ENCODE measurements at places on chromosomes 5 and 9.

- no peak for DNase-seq
Observed at GRCh38 chr9:126953041-126953809, 38.6 kb downstream of the RALGPS1 start.

DNA sequence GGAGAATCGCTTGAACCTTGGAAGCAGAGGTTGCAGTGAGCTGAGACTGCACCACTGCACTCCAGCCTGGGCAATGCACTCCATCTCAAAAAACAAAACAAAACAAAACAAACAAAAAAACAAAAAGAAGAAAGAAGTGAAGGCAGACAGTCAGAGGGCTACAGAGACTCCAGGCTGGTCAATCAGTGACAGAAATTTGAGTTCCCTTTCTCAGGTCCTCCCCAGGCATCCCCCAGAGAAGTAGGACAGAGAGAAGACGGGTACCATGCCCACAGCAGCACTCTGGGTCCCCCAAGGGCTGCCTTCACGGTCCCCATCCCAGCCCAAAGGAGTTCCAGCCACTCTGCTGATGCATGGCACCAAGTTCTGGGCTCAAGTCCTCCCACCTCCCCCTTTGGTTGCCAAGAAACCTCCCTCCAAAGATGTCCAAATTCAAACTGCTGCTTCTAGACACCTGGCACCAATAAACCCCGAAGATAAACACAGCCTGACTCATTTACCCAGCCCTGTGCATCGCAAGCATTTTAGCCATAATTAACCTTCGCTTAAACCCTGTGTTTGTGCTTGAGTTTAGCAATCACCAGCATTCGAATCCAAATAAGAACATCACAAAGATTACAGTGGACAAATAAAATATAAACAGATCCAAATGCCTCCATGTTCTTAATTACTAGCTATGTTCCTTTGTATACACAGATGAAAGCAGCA is 24.0 kb downstream of the SEMA4D start:
- peak; percentile 79 for DNase-seq

DNA sequence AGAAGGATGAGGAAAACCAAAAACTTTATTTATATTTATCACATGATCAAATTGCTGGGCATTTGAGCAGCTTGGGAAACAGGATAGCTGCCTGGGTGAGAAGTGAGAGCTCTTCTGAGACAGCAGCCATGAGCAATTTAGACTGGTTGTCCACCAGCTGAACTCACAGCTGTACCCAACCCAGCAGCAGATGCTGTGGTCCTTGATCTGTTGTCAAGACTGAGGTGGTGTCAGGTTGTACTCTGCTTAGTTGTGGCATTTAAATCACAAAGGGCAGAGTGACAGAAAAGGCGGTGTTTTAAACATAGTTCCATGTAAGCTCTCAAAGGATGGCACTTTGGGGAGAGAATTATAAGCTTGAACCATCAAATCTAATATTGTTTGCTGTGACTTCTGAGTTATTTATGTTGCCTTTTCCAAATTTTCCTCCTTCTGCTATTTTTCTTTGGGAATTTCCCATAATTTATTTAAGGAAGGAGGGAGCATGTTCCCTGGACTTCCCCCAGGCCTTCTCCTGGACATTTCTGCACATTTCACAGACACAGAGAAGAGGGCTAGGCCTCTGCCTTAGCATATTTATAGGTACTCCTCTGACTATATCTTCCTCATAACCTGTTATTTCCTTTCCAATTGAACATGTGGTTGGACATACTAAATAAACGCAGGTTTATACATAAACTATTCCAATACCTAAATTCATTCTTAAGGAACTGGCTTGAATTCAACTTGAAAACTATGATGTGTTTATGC is 117.7 kb upstream of the FER start:
- no peak for DNase-seq

DNA sequence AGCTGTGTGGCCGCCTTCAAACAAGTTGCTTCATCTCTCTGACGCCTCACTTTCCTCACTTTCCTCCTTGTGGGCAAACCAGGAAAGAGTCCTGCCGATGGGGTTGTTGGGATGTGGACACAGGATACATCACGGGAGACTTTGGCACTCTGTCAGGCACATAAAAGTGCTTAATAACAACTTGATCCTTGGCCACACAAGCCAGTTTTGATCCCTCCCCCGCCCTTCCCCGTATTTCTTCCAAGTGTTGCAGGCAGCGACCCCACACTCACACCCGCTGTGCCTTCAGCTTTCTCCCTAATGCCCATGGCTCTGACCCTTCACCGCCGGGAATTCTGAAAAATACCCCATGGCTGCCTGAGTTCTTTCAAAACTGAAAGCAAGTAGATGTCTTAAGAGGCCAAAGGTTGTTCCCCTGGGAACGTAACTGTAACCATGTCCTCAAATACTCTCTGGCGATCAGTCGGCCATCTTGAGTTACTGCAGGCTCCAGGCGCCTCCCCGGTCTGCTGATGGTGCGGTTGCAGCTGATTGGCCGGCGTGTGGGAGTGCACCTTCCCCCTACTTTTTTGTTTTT is 59.8 kb downstream of the ARHGEF37 start:
- DNase-seq = no peak

- DNase-seq = no peak
Observed at GRCh38 chr5:51598026-51598425, 214.8 kb downstream of the ISL1 start.

- no peak for DNase-seq
Observed at GRCh38 chr5:31361234-31361633, 167.7 kb downstream of the CDH6 start.

- DNase-seq = no peak
Observed at GRCh38 chr5:73917433-73917832, 291.4 kb downstream of the ARHGEF28 start.

GRCh38 chr9:70054521-70054920 is 10.9 kb downstream of the MAMDC2 start:
- DNase-seq = no peak

- no peak for DNase-seq
Observed at GRCh38 chr9:106773750-106774149, 89.2 kb upstream of the ZNF462 start.

DNA sequence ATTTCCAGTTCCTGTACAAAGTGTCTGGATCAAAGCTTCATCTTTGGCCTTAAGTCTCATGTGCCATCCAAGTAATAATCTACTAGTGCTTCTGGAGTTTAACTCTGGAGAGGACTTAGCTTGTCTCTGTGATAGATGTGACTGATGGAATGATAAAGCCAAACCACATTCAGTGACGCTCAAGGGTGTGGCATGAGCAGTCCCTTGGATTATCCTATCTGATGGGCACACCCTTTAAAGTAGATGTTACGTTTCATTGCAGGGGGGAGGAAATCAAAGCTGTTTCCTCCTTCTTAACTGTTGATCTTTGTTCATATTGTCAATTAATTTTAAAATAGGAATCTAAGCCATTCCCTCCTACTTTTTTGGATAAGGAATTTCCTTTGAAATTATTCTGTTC is 8.5 kb upstream of the EGFLAM start:
- DNase-seq = no peak

DNA sequence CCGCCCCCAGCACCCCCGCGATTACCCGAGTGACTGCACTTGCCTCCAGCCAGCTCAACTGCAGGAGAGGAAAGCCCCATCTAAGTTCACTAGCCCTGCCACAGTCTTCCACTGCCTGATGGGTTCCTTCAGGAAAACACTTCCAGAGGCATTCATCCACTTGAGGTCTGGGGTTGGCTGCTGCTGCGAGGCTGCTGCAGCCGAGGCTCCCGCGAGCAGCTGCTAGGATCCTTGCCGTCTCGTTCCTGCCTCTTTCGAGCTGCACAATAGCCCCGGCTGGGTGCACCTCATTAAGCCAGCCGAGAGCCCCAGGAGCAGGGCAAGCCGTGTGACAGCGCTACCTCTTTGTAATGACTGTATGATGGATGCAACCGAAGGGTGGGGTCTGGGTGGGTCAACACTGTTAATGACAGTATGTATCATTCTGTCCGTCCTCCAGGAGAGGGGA is 24.2 kb upstream of the ELAVL2 start:
- no peak for DNase-seq

DNA sequence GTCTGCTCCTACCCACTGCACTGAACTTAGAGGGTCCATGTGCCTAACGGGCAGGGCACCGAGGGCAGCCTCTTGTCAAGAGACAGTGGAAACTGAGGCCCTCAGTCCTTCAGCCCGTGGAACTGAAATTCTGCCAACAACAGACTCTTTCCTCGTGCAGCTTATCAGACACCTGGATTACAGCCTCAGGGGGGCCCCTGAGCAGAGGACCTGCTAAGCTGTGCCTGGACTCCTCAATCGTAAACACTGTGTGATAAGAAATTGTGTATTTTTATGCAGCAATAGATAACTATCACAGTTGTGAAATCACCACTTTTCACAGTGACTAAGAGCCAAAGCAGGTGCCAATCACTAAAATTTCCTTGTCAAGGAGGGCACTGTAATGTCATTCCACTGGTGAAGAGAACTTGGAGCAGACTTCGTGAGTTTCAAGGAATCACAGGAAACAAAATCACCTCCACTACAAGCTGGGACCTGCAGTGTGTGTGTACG is 33.4 kb upstream of the CTSV start:
- no peak for DNase-seq

DNA sequence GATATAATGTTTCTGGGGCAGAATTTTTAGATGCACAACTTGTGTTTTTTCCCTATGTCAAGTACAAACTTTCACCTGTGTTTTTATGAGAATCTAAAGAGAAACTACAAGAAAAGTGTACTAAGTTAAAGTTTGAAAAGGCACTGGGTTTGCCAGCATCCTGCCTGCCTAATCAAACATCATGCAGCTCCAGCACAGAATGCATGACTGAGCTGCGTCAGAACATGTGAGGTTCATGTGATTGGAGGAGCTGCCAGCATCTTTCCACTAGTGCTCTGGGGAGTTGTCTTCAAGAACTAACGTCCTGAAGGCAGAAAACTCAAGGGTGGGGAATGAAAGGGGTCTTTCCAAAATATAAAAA is 46.1 kb upstream of the RIC1 start:
- DNase-seq = no peak

DNA sequence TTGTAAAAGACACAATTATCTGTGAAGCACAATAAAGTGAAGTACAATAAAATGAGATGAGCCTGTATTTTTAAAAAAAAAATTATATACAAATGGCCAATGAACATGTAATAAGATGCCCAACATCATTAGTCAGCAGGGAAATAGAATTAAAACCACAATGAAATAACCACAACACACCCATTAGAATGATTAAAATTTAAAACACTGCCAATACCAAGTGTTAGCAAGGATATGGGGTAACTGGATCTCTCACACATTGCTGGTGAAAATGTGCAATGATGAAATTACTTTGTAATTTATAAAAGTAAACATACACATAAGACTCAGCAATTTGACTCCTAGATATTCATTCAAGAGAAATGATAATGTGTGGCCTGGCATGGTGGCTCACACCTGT is 62.8 kb downstream of the SHOC1 start:
- no peak for DNase-seq

- DNase-seq = no peak
Observed at GRCh38 chr9:13330396-13331004, 51.0 kb upstream of the MPDZ start.
